ENCODE measurements at places on chromosomes 2 and 18.
A peak's percentile ranks its signal among the peaks of the same experiment; 100 is the strongest.

DNA sequence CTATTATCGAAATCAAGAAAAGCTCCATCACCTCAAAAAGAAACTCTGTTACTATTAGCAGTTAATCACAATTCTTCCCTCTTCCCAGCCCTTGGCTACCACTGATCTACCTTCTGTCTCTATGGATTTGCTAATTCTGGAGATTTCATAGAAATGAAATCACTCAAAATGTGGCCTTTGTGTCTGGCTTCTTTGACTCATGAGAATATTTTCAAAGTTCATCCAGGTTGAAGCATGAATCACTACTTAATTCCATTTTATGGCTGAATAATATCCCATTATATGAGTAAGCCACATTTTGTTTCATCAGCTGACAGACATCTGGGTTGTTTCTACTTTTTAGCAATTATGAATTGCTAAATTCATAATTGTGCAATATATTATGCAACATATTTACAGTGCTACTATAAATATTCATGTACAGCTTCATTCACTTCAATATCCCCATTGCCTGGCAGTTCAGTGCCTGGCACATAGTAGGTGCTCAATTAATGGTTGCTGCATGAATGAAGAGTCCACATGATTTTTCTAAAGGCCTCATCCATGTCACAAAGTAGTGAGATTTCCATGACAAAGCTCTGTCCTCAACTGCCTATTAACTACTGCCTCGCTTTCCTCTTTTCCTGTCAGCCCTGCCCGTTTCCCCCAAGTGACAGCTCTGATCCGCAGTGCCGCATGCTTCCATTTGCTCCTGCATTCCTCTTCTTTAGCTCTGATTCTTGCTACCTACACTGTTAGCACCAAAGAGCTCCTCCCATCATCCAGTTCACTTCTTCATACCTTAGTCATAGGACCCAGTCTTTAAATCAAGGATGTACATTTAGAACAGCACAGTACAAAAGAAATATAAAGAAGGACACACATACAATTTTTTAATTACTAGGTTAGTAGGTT, 32.8 kb downstream of the CCDC93 start:
- DNase-seq = no peak

DNA sequence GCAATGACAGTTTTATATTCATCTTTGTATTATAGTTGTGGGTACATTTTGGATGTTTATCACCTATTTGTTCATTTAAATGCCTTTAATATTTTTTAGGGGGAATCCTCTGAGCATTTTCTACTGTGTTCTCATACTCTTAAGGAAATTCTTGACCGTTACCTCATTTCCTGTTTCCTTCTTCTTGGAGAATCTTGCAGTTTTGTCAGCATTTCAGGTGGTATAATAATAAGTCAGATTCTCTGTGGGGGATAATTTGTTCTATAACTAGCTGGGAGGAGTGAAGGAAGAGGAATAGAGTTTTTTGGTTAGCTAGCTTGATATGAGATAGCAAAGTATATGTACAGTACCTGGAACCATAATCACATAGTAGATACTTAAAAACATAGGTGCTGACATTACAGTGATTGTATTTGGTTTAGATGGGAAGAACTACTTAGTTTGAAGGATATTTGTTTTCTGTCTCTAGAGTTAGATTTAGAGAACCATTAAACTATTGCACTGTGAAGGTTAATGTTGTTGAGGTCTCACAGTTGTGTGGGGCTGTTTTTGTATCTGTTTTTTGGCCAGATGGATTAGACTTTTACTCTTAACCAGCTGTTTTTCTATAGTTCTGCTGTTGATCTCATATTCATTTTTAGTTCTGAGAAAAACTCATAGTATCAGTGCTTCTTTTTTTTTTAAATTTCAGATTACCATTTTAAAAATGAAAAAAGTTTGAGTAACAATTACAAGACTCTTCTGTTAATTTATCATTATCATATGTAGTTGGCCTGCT, 14.2 kb downstream of the MTX2 start:
- DNase-seq = no peak

- no peak for DNase-seq
Observed at GRCh38 chr2:224838335-224838734, 122.2 kb upstream of the CCDC195 start.

GRCh38 chr2:62315476-62315875, 119.6 kb downstream of the B3GNT2 start:
- no peak for DNase-seq

- DNase-seq = peak; percentile 16
Observed at GRCh38 chr2:44358503-44358902, 2.8 kb downstream of the PREPL start.

GRCh38 chr2:220521551-220521950, 894.1 kb downstream of the SLC4A3 start:
- DNase-seq = no peak

DNA sequence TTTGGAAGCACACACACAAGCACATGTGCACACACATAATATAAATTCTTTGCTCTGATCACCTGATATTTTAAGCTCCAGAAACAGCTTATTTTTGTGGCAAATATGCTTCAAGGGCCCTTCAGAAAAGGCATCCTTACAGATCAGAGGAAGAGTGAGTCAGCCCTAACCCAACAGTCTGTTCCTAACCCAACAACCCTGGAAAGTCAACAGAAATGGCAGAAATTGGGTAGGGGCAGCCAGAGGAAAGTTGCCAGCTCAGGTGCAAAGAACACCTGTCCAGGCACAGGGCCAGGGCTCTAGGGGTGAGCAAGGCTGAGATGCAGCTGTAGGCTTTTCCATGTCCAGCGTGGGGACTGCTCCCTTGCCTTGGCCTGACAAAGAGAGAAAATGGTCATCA, 6.4 kb upstream of the NCKAP5 start:
- DNase-seq = no peak

DNA sequence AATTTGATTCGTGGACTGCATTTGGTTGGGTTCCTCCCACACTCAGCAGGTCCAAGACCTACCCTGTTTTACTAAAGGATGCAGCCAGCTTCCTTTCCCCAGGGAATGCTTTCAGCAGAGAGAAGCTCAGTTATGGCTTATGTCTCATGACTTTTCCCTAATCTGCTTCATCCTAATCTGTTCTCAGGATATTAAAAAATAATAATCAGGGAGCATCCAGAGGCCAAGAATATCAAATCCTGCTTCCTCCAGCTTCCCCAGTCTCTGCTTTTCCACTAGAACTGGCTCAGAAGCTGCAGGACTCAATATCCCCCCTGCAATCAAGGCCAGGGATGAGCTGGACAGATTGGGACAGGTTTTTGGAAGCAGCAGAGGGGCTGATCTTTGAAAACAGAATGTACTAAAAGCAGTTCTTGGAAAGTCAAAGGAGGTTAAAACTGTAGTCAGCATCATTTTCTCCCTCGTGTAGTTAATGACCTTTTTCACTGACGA, 326.9 kb upstream of the TNP1 start:
- no peak for DNase-seq

DNA sequence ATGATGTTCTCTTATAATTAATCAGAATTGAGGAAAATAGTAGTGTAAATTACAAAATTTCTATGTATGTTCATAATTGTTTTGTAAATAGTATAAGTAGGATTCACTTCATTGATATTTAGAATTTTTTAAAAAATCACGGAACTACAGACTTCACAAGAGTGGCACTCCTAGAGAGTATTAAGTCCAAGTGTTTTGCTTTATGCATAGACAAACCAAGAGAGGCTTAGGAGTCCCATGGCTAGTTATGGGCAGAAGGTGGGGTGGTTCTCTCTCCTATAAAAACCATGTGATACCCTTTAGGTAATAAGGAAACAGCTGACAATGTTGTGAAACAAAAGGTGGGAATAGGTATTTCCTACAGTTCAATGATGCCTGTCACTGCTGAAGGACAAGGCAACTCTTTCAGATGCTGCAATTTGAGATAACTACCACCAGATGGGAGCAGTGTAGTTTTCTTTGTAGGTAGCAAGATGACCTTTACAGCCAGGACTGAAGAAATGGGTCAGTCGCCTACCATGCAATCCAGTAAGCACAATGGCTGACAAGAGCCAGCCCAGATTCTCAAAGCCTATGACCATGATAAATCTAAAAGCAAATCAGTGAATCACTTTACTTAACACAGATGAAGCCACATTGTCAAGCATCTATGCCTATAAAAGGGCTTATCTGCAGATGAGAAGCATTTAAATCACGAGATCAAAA, 83.9 kb downstream of the AAK1 start:
- DNase-seq = no peak

All from KG1 (cell line).